ENCODE measurements at places on chromosomes 3 and 15.

DNA sequence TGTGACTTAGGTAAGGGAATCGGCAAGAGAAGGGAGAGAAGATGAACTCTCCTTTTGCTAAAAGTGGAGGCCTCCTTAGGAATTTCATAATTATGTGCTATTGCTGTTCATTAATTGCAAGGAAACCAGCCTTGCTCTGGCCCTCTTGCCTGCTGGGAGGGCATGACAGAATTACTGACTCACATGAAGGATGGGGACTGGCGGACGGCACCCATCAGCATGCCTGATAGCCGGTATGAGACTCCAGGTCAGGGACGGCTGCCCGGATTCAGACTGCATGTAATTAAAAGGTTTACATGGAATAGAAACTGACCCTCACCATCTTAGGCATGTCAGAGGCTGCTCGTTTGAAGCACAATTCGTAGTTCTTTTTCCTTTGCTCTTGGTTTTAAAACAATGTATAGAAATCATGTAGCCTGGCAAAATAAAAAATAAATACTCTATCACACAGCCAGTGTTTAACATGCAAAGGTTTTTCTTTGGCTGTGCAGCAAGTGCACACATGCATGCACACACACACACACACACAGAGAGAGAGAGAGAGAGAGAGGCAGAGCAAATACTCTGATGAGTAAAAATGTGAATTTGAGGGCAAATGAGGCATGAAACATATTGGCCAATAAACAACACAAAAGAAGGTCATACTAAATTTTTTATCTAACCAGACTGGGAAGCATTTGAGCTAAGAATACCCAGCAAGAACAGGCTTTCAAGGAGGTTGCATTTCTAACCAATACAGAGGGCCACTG lies 82.7 kb downstream of the FOXB1 start:
- no peak for DNase-seq

- no peak for DNase-seq
Observed at GRCh38 chr3:53885239-53885638, 3.3 kb upstream of the ACTR8 start.

DNA sequence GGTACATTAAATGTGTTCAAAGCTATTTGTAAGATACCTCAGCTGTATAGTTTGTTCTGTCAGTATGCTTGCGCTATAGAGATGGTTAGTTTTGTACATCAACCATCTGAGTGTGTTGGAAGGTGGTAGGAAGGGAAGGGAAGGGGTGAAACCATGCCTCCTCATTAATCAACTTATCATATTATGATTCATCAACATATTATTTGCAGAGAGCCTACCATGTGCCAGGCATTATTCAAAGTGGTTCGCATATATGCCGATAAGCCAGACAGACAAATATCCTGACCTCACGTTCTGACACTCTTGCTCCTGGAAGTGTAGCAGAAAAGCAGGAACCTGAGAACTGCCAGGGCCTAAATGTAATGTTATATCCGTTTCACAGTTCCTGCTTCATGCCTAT lies 248.1 kb upstream of the NR2E3 start:
- no peak for DNase-seq

- DNase-seq, result no peak
Observed at GRCh38 chr3:119376758-119377157, 82.6 kb downstream of the ARHGAP31 start.

DNA sequence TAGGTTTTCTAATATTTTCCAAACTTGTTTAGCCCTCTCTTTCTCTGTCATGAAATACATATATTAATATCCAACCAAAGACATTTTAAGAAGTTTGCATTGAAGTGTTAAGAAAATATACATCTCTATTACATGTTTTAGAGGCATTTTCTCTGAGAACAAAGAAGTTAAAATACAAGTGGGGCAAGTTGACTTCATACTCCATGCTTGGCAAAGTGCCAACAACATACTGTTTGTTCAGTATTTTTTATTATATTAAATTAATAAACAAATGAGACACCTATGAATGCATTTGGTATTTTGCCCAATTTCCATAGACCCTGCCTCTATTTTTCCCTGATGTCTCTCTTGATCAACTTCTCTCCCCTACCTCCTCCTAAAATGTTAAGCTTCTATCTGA lies 232.8 kb upstream of the MRPL3 start:
- DNase-seq, result no peak

DNA sequence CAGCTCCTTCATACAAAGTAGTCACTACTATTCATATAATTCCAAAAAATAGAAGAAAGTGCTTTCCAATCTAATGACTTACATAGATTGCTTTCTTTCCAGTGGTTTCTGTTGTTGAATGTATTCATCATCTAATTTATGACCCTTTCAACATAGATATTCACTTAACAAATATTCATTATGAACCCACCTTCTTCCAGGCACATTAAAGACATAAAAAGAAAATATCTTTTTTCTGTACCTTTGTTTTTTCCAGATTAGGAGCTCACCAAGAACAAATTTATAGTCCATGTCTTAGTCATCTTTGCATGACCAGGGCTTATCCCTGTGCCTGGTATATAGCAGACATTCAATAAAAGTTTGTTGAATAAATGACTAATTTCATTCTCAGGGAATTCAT lies 32.4 kb upstream of the PDZRN3 start:
- no peak for DNase-seq

DNA sequence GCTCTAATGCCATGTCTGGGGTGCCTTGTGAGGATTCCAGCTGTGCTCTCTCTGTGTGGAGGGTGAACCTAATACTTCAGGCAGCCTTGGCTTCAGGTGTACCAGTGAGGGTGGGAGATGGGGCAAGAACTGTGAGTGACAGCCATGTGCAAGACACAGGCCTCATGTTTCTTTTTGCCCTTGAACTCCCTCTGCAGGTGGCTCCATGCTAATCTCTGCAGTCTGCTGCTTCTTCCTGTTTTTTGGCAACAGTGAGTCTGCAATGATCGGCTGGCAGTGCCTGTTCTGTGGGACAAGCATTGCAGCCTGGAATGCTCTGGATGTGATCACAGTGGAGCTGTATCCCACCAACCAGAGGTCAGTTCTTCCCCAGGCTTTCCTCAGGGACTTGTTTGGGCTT lies 189.3 kb downstream of the SV2B start:
- DNase-seq, result no peak

GRCh38 chr15:57019496-57020160 lies 101.2 kb downstream of the TCF12 start:
- DNase-seq, result no peak

GRCh38 chr3:138079901-138080300 lies 35.5 kb downstream of the DZIP1L start:
- DNase-seq, result no peak

DNA sequence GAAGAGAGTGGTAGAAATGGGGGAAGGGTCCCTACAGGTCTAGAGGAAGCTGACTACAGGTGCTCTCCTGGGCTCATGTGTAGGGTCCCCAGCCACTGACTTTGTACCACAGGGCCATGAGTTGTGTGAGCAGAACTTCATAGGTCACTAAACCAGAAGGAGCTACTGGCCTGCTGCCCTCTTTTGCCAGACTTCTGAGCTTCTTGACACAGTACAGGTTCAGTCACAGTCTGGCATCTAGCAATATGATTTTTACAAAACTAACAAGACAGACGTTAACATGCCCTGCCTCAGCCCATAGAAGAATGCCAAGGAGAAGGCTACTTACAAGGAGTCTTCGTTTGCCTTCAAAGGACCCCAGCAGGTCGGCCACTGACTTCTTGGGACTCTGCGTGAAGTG lies 3.2 kb downstream of the CCDC80 start:
- DNase-seq, result no peak

DNA sequence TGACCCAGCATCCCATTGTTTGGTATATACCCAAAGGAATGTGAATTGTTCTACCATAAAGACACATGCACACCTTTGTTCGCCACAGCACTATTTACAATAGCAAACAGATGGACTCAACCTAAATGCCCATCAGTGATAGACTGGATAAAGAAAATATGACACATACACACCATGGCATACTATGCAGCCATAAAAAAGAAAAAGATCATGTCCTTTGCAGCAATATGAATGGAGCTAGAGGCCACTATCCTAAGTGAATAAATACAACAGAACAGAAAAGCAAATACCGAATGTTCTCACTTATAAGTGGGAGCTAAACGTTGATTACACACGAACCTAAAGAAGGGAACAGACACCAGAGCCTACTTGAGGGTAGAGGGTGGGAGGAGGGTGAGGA lies 11.4 kb upstream of the USF3 start:
- DNase-seq, result no peak

GRCh38 chr15:71366926-71367325 lies 251.7 kb downstream of the THSD4 start:
- DNase-seq, result no peak

GRCh38 chr3:47891613-47892005 lies 88.7 kb downstream of the DHX30 start:
- DNase-seq, result no peak

GRCh38 chr3:81425198-81425868 lies 336.1 kb downstream of the GBE1 start:
- no peak for DNase-seq

GRCh38 chr3:70096376-70097066 lies 97.0 kb downstream of the SAMMSON start:
- no peak for DNase-seq

DNA sequence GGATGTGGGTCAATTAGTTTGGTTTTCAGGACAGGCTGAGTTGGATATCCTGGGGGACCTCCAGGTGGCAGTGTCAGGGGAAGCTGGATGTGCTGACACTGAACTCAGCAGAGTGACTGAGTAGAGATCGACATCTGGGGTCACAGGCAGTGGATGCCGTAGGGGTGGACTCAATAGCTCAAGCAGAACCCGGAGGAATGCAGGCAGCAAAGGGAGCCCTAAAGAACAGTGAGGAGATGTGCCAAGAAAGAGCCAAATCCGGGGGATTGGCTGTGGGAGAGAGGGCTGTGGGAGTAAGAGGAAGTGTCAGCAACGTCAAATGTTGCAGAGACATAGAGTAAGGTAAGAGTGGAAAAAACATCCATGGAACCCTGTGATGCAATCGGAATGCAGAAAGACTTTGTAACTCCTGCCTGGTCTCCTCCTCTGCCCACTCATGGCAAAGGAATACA lies 11.6 kb downstream of the CCR5AS start:
- DNase-seq, result no peak

GRCh38 chr15:51313074-51313393 lies 25.4 kb downstream of the CYP19A1 start:
- no peak for DNase-seq

GRCh38 chr3:20186600-20187004 lies 596 bp upstream of the SGO1 start:
- DNase-seq, result no peak

DNA sequence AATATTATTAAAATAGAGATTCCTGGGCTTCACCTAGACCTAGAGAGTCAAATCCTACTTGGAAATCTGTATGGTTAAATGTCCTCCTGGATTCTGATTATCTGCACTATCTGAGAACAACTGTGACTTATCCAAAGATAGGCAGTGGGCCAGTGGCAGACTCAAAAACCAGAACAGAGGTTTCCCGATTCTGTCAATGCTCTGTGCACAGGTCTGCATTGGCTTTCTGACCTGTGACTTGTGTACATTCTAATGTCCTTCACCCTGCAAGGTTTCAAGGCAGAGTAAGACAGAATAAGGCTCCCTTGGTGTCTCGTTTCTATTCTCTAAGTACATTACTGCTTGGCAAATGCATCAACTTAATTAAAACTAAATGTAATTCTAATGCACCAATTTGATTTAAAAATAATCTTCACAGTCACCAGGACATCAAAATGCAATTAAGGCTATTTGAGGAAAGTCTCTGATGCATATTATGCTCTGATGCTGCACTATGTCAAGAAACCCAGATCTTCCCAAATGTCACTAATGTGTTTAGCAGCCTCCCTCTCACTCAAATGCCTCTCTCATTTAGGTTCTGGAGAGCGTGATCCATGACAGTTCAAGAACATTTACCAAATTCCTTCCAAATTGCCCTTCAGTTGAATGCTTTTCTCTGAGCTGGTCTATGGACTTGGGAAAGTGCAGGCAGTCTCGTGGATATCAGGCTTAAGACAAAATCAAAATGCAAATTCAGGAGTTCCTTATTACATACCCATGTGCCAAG lies 140.1 kb downstream of the STAC start:
- no peak for DNase-seq

DNA sequence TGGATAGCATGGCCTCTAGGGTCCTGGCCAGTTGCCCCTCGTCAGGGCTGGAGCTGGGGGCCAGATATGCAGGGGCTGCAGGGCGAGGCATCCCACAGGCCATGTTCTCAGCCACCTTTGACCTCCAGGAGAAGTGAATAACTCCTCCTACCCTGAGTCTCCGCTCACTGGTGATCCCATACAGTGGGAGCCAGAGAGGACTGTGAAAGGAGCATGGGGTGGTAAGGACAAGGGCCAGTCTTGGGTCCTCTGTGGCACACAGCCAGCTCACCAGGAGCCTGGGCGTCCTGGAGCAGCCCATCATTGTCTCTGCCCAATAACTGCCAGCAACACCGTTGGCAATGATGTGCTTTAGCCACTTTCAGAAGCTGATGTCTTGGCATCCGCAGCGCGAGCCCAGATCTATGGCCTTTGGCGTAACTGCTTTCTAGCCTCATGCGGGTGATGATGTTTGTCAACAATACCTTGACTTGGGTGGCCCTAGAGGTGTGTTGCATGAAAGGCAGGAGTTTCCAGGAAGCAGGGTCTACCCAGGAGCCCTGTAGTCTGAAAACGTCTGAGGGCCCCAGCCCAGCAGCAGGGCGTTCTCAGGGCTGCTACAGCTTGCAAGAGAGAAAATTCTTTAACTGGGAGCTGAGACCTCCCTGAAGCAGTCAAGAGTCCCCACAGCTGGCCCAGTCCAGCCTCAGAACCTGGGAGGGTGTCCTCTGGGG lies 61.1 kb upstream of the IQSEC1 start:
- DNase-seq, result no peak

DNA sequence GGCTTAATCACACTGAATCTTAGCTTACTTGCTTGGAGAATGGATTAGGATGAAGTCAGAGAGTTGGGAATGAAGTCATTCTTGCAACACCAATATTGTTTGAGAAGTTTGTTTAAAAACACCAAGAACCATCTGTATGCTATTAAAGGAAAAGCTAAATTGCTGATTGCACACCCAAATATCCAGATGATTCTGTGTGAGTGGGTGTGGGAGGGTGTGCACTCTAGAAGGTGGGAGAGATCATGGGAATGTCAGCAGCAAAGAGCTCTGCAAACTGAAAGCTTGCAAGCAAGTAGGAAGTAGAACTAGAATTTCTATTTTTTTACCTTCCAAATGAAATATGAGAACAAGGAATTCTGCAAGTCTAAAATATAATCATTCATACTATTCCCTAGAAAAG lies 364.9 kb downstream of the NR2F2 start:
- no peak for DNase-seq

Measured in NK-92 treated with Interleukin-12 subunit alpha and Interleukin-12 subunit beta, amount 100 ng/mL, for 24 hours (cell line).